CD8-positive, alpha-beta T cell (primary cell): ENCODE measurements at places on chromosomes 7 and 10.

- DNase-seq = no peak
Measured at GRCh38 chr10:79192677-79193003, 123.9 kb downstream of the ZMIZ1 start.

- DNase-seq = no peak
Measured at GRCh38 chr10:123153486-123154091, 613 bp upstream of the BUB3 start.

GRCh38 chr7:132608523-132608922 lies 32.3 kb upstream of the PLXNA4 start:
- no peak for DNase-seq

DNA sequence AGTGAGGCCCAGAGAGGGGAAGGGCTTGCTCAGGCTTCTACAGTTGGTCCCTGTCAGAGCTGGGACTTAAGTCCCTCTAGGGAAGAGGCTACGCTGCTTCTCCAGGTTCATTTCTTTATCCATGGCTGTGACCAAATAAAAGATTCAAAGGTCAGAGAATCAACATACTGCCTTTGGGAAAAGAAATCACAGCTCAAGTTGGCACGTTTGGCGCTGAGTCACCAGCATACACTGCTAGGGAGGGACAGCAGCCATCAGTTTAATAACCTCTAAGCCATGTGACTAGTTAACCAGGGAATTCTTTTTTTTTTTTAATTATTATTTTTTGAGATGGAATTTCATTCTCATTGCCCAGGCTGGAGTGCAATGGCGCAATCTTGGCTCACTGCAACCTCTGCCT lies 28.4 kb upstream of the CRHR2 start:
- no peak for DNase-seq

DNA sequence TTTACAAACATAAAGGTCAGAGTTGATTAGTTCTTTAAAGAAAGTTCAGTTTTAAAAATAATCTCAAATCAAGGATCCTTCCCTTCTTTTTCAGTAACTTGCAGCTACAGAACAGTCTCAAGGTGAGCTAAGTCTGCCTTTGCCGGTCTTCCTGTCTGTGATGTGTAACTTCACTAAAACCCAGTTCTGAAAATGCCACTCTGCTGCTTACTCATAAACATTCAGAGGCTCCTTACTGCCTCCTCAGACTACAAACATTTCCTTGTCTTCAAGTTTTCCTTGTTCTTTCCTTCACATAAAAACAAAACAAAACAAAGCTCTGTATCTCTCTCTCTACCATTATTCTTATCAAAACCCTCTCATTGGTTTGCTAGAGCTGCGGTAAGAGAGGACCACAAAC lies 128.7 kb downstream of the ETV1 start:
- DNase-seq = no peak

GRCh38 chr7:137601642-137602041 lies 245.1 kb downstream of the DGKI start:
- no peak for DNase-seq

DNA sequence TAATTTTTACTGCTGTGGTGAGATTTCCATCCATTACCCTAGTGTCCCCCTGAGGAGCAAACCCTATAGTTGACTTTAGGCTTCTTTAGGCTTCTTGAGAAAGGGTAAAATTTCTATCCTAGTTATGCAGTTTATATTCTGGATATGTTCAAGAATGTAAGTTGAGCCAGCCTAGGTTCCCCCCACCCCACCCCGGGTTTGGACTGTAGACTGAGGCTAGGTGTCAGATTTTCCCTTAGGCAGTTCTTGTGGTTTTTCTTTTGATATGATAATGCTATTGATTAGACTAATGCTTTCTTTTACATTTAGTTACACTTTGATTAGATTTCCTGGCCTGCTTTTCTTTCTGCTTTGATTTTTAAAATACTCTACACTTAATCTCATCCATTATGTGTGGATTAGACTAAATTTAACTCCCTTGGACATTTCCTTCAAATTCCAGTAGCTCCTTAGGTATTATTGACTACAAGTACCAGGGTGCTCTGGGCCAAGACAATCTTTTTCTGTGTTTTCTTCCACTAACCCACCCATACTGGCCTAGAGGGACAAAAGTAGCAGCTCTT lies 37.7 kb downstream of the NRF1 start:
- no peak for DNase-seq

- DNase-seq = no peak
Measured at GRCh38 chr7:122166275-122166674, 22.2 kb upstream of the AASS start.

GRCh38 chr7:12694817-12695216 lies 7.4 kb downstream of the ARL4A start:
- DNase-seq = no peak

DNA sequence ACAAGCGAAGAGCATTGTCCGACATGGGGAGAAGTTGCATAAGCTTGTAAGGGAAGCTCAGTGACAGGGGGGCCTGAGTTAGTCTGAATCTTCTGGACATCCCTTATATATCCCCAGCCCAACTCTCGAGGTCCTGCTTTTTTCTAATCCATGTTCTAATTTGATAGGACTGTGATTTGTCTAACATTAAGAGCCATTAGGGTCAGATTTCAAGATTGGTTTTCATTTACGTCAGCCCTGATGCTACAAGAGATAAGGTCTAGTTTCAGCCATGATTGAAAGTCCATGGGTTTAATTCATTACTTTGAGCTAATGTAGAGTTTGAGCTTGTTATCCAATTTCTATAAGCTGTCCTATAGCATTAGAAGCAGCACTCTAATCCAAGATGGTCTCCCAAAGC lies 20.3 kb downstream of the TLX1 start:
- DNase-seq = no peak

DNA sequence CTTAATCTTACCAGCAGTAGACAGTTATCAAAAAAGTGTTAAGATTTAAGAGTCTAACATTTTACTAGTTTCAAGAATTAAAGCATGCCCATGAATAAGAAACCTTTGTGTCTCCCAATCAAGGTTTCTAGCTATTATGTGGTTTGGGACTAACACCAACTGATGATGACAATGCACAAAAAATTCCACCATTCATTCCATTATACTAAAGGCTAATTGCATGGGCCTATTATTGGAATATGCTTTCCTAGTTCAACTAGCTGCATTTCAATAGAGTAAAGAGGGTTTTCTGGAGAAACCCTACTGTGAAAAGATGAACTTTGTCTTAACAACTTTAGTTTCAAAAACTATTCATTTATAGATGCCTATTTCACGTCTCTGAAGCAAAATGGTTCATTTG lies 44.6 kb downstream of the UBE2H start:
- DNase-seq = no peak

- no peak for DNase-seq
Measured at GRCh38 chr10:88125766-88126165, 262.3 kb downstream of the PTEN start.

DNA sequence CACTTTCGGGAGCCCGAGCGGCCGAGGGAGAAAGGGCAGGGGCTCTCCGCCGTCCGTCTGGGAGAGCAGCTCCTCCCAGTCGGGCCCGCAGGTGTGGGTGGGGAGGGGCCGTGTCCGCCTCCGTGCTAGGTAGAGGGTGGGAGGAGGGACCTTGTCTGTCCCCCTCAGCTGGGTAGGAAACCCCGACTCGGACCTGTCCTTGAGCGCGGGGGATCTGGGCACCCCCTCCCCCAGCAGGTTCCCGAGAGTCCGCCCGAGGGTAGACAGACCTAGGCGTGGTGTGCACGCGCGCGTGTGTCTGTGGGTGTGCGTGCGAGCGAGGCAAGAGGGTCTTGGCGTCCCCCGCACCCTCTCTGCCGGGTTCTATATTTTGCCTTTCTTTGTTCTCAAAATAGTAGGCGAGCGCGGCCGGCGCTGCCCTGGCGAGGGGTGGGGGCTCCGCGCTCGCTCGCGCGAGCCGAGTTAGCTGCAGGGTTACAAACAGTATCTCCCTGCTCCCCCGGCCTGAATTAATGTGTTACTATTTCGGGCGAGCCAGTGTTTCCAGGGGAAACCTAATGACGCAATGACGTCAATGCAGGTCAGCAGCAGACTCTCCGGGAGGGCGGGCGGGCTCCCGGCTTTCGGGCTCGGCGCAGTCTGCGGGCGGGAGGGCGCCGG lies 73.9 kb upstream of the LEP start:
- DNase-seq = no peak

- no peak for DNase-seq
Measured at GRCh38 chr10:110747609-110748464, 103.7 kb downstream of the RBM20 start.

- no peak for DNase-seq
Measured at GRCh38 chr10:110069502-110069982, 61.8 kb downstream of the ADD3 start.

DNA sequence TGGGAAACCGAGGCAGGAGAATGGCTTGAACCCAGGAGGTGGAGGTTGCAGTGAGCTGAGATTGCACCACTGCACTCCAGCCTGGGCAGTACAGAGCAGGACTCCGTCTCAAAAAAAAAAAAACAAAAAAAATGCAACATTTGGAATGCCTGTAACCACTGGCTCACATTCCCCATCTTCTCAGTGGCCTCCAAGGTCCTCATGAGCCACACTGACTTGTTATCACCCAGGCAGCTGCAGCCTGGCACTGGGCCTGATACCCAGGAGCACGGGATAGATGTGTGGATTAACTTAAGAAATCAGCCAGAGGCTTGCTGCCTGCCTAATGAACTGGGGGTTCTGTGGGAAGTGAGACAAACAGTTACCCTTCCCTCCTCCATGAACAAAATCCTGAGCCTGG lies 23.0 kb downstream of the JCAD start:
- no peak for DNase-seq

DNA sequence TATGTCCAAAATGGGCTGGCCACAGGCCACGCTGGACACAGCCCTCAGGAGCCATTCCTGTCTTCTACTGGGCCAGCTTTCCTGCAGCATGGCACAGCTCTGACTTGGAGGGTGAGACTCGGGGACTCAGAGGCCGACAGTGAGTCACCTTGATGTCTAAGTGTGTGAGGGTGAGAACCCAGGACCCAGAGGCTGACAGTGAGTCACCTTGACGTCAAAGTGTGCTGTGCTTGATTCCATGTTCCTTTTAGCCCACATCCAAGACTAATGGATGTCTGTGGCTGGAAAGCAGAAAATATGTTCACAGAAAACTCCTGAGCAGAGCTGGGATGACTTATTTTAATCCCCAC lies 6.0 kb upstream of the FAM170B start:
- DNase-seq = no peak
